ENCODE measurements at places on chromosomes 5 and 9.

GRCh38 chr9:89418474-89418845, 79.5 kb downstream of the SEMA4D start:
- DNase-seq: peak; percentile 45

GRCh38 chr5:157271740-157272271, 5.9 kb downstream of the CYFIP2 start:
- DNase-seq: peak; percentile 40

GRCh38 chr5:72177538-72177937, 70.3 kb downstream of the MAP1B start:
- DNase-seq: no peak

- DNase-seq: peak; percentile 16
These were observed 123.0 kb upstream of the LHFPL2 start for GRCh38 chr5:78771260-78772205.

DNA sequence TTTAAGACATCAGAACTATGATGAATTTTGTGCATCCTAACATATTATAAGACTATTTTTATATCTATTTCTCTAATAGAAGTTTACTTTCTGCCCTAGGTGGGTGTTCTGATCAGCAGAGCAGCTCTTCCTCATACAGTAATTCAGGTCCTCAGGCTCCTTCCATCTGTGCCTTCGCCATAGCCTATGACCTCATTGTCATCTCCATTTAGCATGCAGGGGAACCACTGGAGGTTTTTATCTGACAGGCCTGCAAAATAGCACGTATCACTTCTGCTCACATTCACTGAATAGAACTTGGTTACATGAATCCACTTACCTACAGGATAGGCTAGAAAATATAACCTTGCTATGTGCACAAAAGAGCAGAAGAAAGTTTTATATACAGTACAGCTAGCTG, 159.4 kb upstream of the CCNH start:
- no peak for DNase-seq
